ENCODE measurements at places on chromosomes 16 and 17.

- no peak for DNase-seq
Observed at GRCh38 chr17:76485569-76485968, 15.7 kb downstream of the RHBDF2 start.

GRCh38 chr17:28469376-28469775, 4.1 kb upstream of the SLC13A2 start:
- DNase-seq, result peak; percentile 6

DNA sequence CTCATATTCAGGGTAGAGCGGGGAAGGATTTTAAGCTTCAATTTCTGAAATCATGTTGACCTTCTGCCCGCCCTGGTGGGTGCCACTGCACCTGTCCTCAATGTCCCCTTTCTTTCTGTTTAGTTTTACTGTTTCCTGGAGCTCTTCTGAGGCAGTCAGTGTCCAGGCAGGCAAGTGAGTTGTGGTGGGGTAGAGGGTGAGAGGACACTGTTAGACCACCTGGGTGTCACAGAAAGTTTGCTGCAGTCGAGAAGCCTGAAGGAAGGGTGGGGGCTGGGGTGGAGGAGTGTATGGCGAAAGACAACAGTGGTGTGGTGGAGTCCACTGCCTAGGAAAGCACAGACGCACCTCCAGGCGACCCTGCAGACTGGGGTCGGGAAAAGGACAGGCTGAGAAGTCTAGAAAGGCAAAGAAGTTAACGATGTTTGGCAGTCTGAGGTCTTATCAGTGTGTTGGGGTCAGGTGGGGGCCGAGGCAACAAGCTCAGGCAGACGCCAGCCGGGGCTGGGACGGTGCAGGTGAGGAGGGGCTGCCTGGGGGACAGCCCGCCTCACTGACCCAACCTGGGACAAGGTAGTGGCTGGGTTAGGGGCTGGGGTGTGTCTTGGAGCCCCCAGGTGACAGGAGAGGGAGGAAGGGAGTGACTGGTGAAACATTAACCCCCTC, 23.3 kb upstream of the HOXB13 start:
- no peak for DNase-seq

GRCh38 chr17:62159994-62160393, 94.9 kb upstream of the MED13 start:
- no peak for DNase-seq

GRCh38 chr16:86180244-86180643, 281.3 kb downstream of the IRF8 start:
- DNase-seq, result no peak

GRCh38 chr16:73753931-73754330, 542.7 kb upstream of the PSMD7 start:
- DNase-seq, result no peak

DNA sequence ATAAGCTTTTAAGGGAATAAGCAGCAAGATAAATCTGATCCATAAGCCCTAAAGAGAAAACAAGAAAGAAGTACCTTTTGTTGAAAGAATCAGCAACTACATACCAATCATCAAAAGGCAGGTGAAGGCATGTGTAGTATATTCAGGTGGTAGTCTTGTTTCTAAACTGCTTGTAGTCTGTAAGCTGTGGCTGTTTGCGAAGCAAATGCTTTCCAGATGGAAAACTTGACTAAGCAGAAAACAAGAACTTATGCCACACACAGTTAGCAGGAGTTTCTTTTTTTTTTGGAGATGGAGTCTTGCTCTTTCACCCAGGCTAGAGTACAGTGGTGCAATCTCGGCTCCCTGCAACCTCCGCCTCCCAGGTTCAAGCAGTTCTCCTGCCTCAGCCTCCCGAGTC, 5.7 kb downstream of the CBX1 start:
- no peak for DNase-seq

- no peak for DNase-seq
Observed at GRCh38 chr17:12623220-12623848, 42.4 kb upstream of the MYOCD start.

DNA sequence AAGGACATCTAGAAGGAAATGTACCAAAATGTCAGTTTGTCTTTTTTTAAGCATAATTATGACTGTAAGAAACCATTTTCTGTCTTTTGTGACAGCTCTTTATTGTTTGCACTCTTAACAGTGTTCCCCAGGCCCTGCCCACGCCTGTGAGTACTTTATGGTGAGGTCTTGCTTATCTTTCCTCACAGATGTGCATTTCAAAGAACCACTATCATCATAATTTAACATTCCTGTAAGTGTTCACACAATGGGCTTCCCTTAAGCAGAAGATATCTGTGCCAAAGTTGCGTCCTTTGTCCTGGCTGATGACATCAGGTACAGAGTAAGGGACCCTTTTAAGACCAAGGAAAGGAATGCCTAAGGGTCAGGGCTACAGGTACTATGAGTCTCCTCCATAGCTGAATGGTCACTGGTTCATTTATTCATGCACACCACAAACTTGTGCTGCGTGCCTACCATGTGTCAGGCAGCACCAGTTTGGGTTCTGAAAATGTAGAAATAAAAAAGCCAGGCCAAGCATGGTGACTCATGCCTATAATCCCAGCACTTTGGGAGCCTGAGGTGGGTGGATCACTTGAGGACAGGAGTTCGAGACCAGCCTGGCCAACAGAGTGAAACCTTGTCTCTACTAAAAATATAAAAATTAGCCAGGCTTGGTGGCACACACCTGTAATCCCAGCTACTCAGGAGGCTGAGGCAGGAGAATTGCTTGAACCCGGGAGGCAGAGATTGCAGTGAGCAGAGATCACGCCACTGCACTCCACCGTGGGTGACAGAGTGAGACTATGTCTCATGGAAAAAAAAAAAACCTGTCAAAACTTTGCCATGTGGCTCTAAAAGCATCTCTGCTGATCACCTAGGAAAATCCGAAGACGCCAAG, 55.4 kb upstream of the NLK start:
- DNase-seq, result no peak

DNA sequence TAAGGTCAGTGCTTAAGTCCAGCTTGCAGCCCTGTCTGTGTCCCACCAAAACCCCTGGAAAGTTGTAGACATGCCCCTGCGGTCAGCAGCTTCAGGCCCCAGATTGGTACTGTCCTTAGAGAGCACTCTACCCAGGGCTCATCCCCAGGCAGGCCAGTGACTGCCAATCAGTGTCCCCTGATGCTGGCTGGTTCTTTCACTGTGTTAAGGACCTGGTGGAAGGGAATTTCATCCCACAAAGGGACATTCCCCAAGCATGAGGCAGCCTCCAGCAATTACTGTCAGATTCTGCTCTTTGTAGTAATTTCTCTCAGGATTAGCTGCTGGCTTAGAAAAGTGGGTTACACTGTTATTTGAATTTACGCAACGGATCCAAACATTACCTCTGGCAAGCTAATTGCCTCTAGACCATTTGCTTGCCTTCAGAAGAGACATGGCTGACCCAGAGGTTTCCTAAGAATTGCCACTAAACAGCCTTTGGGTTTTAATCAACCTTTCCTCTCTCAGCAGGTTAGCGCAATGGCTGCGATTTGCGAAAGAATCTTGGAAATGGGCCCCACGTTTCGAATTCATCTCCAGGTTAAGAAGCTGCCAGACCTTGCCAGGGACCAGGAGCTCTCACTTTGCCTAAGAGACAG, 5.9 kb downstream of the IRX6 start:
- DNase-seq, result no peak

DNA sequence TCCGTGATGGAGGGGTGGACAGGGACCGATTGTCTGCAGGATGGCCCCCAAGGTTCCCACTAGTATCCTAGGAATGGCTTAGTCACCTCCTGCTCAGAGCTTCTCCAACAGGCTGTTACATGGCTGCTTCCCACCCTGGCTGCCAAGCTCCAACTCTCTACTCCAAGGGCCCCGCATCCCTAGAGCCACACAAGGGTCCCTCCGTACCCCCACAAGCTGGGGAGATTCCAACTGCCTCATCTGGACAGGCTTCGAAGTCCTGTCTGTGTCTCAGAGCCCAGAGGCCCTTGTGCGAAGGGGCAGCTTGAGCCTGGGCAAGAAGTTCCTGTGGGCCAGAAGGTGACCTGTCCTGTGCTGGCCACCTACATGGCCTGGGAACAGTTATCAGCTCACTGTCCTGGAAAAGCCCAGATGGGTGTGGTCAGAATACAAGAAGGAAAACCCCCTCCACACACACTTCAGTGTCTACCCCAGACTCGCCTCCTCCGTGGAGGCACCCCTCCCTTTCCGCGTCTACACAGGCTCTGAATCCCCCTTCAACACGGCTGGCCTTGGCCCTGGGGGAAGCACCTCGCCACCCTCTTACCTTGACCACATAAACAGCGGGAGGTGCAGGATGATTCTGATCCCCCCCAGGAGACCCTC, 586 bp downstream of the MEAK7 start:
- peak; percentile 71 for DNase-seq

DNA sequence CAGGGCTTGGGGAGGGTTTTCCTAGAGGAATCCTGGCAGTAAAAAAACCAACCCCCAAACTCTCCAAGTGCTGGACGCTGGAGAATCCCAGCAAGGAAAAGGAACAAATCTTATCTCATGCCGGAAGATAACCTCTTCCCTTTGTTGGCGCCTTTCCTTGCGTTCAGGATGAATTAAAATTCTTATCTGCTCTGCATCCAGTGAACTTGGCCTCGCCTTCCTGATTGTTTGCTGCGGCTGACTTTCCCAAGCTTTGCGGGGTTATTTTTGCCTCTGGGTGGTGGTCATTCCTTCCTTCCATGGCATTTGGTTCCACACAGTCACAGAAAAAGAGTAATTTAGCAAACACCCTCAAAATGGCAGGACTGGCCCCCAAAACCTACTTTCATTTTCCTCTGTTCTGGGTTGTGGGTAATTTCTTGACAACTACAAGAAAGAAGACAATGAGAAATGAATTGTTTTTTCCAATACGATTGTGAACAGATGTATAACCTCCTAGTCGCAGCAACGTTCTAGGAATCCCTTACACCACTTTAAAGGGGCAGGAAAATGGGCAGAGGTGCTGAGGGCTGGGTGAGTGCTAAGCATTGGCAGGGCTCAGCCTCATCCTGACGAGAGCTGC, 77.8 kb downstream of the MRC2 start:
- DNase-seq, result peak; percentile 29

GRCh38 chr16:49608779-49609178, 235.2 kb downstream of the C16orf78 start:
- no peak for DNase-seq

Measured in RWPE2 (cell line).